A673 (cell line): ENCODE measurements at places on chromosomes 3 and 15.

DNA sequence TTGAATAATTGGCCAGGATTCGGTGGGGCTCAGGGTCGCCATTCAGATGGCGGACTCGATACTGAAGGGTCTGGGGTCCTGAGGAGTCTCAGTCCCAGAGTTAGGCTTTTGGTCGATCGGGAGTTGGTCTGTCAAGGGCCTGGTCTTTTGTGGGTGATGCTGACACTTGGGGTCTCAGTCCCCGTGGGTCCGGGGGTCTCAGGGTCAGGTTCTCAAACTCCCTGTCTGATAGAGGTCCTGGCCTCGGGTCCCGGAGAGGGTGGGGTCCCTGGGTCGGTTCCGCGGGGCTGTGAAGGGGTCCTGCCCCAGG is 467 bp downstream of the NCKIPSD start:
- H3K27ac ChIP-seq, result peak overlapping the region; percentile 74
- peak overlapping the region; percentile 71 for H3K4me3 ChIP-seq
- DNase-seq, result no peak
- H3K36me3 ChIP-seq, result peaks cover 14% of the 10 kb centered on the region
- H3K4me1 ChIP-seq, result peaks cover 16% of the 10 kb centered on the region
- no peaks in the 10 kb centered on the region for H3K27me3 ChIP-seq

DNA sequence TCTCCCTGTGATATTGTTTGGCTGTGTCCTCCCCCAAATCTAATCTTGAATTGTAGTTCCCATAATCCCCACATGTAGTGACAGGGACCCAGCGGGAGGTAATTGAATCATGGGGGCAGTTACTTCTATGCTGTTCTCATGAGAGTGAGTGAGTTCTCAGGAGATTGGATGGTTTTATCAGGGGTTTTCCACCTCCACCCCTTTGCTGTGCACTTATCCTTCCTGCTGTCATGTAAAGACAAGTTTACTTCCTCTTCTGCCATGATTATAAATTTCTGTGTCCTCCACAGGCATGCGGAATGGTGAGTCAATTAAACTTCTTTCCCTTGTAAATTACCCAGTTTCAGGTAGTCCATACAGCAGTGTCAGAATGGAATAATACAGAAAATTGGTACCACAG is 24.7 kb downstream of the TUSC7 start:
- no peak overlapping the region for H3K27ac ChIP-seq
- no peaks in the 10 kb centered on the region for H3K27me3 ChIP-seq
- DNase-seq, result no peak
- no peak overlapping the region for H3K4me3 ChIP-seq

GRCh38 chr3:59247402-59247841 is 197.6 kb upstream of the CFAP20DC start:
- no peaks in the 10 kb centered on the region for H3K27me3 ChIP-seq
- peaks cover 5% of the 10 kb centered on the region for H3K4me1 ChIP-seq
- H3K27ac ChIP-seq, result no peak overlapping the region
- no peak overlapping the region for H3K4me3 ChIP-seq

DNA sequence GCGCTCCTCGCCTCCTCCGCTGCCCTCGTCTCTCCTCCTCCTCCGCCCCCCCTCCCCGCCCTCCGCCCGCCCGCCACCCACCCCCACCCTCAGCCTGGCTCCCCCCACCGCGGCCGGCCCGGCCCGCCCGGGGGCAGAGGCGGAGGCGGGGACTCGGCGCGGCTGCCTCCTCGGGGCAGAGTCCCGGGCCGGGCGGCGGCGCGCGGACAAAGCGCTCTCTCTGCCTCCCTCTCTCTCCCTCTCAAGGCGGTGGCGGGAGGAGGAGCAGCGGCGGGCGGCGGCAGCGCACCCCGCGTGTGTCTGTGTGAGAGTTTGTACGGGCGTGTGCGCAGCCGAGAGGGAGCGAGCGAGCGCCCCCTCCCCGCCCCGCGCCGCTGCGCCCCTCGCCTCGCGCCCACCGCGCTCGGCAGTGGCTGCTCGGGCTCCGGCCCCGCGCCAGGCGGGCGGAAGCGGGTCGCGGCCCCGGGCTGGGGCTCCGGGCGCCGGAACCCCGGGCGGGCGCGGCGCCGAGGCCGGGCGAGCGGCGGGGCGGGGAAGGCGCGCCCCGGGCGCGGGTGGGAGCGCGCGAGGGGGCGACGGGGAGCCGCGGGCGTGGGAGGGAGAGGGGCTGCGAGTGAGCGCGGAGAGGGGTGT is at the start of gene IGF2BP2:
TSS of gene IGF2BP2 (minus strand) at position 37 of the 633 bp plus-strand sequence. CDS start 82 bp downstream, outside the sequence.
- peaks cover 21% of the 10 kb centered on the region for H3K4me1 ChIP-seq
- peak within 1 kb of the TSS; percentile 97 for H3K27ac ChIP-seq
- no peaks in the 10 kb centered on the region for H3K27me3 ChIP-seq
- peak within 1 kb of the TSS; percentile 97 for H3K4me3 ChIP-seq
- peak; percentile 89 for DNase-seq

DNA sequence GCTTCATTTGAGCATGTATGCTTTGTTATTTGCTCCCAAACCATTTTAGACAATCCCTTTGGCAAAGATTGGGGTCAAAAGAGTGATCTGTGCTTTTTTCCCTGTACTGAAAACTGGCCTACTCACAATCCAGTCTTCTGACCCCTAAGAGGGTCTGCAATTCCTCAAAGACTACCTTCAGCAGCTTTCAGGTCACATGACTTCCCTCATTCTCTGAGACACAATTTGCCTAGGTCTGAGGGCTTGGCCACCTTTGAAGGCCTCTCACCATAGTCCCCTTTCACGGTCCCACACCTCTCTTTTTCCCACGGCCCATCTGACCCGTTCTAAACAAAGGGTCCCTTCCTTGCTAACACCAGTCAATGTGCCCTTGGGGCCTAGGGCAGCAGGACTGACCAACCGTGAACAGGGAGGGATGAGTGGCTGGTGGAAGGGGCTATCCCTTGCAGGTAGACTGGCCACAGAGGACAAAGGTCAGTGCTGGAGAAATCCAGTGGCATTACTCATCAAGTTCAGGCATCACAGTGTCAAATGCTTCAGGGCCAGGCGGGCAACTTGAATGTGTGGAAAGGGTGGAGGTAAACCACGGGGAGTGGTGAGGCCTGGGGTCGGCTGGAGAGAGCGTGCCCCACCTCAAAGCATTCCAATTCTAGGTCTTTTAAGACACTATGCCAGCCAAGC is 10.8 kb downstream of the RASL12 start:
- no peak for DNase-seq
- no peak overlapping the region for H3K4me3 ChIP-seq
- H3K27me3 ChIP-seq, result no peaks in the 10 kb centered on the region
- H3K4me1 ChIP-seq, result no peaks in the 10 kb centered on the region
- no peak overlapping the region for H3K27ac ChIP-seq

GRCh38 chr3:114664006-114664405 is 370.2 kb downstream of the TIGIT start:
- H3K4me1 ChIP-seq, result no peaks in the 10 kb centered on the region
- H3K27me3 ChIP-seq, result no peaks in the 10 kb centered on the region
- H3K4me3 ChIP-seq, result no peak overlapping the region
